Fibroblast of skin of right biceps (primary cell): ENCODE measurements at places on chromosomes 6 and 20.

DNA sequence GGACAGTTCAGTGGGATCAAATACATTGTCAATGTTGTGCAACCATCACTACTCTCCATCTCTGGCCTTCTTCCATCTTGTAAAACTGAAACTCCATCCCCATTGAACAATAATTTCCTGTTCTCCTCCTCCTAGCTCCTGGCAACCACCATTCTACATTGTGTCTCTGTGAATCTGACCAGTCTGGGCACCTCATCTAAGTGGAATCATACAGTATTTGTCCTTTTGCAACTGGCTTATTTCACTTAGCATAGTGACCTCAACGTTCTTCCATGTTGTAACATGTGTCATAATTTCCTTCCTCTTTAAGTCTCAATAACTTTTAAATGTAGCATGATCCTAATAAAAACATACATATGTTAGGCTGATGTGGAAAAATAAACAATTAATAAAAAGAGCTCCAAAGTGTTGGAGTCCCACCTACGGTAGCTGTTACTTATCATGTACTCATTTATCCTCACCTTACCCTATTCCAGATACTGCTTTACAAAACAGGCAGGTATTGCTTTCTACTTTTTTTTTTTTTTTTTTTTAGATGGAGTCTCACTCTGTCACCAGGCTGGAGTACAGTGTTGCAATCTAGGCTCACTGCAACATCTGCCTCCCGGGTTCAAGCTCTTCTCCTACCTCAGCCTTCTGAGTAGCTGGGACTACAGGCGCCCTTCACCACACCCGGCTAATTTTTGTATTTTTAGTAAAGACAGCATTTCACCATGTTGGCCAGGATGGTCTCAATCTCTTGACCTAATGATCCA, 91.9 kb downstream of the TNFAIP3 start:
- DNase-seq = no peak

DNA sequence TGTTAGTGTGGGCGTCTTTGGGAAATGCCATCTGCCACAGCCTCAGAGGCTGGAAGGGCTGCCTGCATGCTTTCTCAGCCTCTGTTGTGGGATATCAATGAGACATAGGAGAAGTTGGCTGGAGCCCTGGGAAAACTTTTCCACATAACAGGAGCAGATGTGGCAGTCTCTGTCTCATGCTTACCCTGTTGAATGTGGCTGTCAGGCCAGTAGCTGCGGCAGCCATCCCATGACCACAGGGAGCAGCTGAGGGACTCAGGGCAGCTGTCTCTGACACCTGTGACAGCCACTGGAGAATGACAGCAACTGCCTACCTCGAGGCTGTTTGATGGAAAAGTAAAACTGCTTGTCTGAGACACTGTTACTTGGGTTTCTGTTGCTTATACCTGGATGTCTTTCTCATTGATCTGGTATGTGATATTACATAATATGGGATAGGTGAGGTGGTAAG, 64.4 kb downstream of the TULP4 start:
- peak; percentile 52 for DNase-seq

DNA sequence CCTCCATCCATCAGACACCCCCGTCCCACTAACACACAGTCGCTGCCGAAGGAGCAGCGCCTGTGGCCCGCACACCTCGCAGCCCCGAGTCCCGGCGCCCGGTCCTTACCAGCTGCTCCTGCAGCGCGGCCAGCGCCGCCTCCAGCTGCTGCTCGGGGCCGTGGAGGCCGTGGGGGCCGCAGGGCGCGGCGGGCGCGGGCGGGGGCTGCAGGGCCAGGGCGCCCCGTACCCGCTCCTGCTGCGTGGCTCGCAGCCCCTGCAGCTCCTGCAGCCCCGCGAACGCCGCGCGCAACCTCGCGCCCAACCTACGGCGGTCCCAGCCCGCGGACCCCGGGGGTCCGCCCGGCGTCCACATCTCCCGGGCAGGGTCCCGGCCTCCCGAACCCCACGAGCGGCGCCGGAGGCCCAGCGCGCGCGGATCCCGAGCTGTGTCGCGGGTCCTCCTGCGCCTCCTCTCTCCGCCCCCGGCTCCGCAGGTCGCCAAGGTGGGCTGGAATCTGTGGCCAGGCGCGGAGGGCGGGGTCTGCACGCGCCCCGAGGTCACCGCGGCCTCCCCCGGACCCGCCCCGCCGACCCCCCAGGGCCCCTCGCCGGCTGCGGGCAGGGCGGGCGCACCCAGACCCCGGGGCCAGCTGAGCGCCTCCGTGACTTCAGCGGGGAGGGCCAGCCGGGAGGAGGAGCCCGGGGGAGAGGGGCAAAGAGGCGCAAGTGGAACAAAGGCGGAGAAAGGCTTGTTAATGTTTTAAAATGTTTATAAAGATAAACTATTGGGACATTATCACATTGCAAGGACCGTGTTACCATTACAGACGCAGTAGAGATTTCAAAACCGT, at the start of gene DACT2:
DACT2 (minus strand) TSS at position 499 of the 833 bp plus-strand sequence; CDS start at position 355, 144 bp downstream.
- DNase-seq = no peak

GRCh38 chr20:55656231-55656775, 349.0 kb downstream of the CBLN4 start:
- no peak for DNase-seq

DNA sequence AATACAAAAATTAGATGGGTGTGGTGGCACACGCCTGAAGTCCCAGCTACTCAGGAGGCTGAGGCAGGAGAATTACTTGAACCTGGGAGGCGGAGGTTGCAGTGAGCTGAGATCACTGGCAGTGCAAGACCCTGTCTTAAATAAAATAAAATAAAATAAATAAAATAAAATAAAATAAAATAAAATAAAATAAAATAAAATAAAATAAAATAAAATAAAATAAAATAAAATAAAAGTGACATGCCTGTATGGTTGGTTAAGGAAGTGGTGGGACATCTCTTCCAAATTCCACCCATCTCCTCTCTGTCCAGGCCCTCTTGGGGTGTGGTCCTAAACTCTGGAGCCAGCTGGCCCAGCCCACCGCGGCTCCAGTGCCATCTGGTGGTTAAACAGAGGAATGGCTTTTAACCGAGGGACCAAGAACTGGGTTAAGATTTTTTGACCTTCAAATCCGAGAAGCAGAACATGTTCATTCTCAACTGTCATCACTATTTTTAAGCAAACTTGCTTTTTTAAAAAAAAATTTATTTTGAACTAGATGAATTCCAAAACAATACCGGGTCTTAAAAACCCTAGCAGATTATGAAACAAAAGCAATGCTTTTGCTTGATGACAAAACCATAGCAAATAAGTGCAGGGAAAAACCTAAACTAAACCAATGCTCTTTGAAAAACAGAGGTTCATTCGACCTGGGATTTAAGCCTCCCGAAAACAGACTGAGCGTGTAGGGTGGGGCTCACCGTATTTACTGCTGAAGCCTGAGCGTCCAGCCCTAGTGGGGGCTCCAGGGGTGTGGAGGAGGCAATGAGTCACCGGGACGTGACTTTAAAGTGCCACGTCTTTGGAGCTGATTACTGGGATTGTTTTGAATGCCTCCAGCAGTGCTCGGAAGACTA, 68.8 kb downstream of the CDC5L start:
- DNase-seq = peak; percentile 61

DNA sequence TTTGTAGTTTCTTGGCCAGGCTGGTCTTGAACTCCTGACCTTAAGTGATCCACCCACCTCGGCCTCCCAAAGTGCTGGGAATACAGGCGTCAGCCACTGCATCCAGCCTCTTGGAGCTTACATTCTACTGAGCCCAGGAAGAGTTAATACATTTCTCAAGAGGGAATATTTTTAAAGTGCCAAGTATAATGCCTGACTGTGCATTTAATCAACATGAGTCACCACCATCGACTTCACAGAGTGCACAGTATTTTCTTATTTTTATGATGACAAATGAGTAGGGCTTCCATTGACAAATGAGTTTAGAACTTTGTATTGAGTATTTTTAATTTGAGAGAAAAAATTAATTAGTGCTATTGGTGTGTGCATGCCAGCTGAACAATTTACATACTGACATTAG, 72.2 kb downstream of the SASH1 start:
- peak; percentile 89 for DNase-seq

- DNase-seq = no peak
Observed at GRCh38 chr6:103874575-103874974, 985.1 kb downstream of the HACE1 start.

- DNase-seq = no peak
Observed at GRCh38 chr6:16256781-16257180, 18.4 kb downstream of the GMPR start.

DNA sequence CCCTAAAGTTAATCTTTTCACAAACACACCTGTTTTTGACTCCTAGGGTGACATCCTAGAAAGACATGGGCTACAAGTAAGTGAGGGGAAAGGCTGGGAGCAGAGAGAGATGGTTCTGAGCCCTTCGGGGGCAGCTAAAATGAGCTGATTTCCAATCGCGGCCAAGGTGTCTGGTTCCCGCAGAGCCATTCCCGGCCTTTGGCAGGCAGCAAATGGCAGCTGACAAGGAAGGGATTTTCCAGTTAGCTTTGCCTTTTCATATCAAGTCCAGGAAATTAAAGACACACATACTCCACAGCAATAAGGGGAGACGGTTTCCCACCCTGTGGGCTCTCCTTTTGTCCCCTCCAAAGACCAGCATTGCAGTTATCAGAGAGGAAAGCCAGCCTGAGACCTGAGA, 228.5 kb downstream of the ZMYND8 start:
- DNase-seq = no peak

DNA sequence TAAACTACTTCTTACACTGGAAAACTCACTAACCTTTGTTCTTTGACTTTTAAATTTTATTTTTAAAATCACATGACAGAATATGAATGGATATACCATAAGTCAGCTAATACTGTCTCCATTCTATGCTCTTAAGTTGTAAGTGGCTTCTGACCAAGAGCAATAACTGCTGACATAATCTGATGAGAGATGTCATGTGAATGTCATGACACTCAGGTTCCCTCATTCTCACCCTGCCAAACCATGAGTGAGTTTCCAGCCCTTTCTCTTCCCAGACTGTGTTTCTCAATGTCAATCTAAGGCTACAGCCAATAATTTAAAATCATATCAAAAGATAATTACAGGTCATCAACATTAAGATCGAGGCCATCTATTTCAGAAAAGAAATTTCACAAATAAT, 39.7 kb downstream of the KIF16B start:
- DNase-seq = no peak

DNA sequence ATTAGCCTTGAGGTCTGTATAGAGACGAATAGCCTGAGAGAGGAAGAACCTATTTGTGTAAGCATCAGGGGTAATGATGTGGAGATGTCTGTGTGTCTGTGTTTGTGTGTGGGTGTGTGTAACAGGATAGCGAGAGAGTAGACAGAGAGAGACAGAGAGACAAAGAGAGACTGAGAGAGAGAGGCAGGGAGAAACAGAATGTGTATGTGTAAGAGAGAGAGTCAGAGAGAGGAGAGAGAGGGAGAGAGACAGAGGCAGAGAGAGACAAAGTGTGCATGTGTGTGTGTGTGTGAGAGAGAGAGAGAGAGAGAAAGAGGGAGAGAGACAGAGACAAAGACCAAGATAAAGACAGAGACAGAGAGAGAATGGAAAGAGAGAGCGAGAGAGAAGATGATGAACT, 396.1 kb downstream of the PAX1 start:
- no peak for DNase-seq

- DNase-seq = peak; percentile 66
Observed at GRCh38 chr6:43773050-43773979, 3.3 kb downstream of the VEGFA start.

DNA sequence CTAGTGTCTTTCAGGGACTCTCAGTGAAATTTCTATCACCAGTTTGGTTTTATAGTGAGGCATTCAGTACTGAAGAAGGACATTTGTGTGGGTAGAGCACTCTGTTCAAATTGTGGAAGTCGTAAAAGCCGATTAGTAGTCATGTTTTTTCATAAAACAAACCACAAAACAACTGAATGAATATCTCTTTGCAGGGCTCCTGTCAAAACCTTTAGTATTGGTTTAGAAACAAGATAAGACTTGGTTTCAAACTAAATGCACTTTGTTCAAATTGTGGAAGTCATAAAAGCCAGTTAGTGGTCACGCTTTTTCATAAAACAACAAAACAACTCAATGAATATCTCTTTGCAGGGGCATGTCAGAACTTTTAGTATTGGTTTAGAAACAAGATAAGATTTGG, 23.8 kb downstream of the ADGRF4 start:
- no peak for DNase-seq

GRCh38 chr20:47231382-47232039, 125.0 kb downstream of the ZMYND8 start:
- peak; percentile 93 for DNase-seq

DNA sequence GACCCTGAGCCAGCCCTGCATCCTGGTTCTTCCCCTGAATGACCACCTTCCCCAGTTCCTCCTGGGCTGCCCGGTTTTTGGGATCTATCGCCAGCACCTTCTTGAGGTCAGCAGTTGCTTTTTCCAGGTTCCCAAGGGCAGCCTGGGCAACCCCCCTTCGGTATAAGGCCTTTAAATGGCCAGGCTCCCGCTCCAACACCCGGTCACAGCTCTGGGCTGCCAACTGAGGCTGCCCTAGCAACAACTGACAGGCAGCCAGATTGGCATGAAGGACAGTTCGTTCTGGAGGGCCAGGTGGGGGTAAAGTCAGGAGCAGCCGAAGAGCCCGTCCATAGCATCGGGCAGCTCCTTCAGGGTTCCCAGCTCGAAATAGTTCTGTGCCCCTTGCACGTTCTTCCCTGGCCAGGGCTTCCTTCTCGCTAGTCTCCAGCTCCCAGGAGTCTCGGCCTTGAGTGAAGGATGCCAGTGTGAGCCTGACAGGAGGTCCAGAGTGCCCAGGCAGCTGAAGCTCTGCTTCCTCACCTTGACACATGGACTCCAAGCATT, 778 bp upstream of the ATF6B start:
- no peak for DNase-seq

DNA sequence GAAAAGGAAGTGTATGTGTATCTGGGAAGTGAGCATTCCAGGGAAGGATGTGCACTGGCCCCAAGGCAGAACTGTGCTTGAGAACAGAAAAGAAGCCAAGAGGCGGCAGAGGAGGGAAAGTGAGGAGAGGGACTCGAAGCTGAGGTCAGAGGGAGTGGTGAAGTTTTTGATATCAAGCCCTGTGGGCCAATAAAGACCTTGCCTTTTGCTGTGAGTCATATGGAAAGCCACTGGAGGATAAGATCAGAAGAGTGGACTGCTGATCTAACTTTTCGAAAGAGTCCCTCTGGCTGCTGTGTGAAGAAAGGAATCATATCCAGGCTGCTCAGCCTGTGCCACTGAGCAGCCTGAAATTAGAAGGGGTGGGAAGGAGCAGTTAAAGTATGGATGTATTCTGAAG, 99.4 kb downstream of the EYA4 start:
- DNase-seq = peak; percentile 31

- no peak for DNase-seq
Observed at GRCh38 chr6:125828476-125829039, 37.8 kb downstream of the NCOA7 start.

- DNase-seq = peak; percentile 10
Observed at GRCh38 chr6:83927470-83927869, 68.0 kb downstream of the CYB5R4 start.

- peak; percentile 60 for DNase-seq
Observed at GRCh38 chr6:153028286-153028685, 25.8 kb upstream of the MTRF1L start.

DNA sequence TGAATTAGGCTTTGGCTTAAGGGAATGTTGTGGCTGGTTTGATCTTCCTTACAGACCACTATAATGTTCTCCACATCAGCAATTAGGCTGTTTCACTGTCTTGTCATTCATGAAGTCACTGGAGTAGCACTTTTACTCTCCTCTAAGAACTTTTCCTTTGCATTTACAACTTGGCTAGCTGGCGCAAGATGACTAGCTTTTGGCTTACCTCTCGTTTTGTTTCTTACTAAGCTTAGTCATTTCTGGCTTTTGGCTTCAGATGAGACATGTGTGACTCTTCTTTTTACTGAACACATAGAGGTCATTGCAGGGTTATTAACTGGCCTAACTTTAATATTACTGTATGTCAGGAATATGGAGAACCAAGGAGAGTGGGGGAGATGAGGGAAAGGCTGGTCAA, 143.2 kb downstream of the PTCHD4 start:
- peak; percentile 0 for DNase-seq

- DNase-seq = no peak
Observed at GRCh38 chr6:169990095-169991030, 238.9 kb downstream of the ERMARD start.
